ENCODE measurements at places on chromosomes 6 and 20.

GRCh38 chr20:44324343-44324742 lies 12.5 kb upstream of the R3HDML start:
- DNase-seq, result no peak

GRCh38 chr6:22964334-22964733 lies 395.0 kb downstream of the HDGFL1 start:
- DNase-seq, result no peak

GRCh38 chr6:137219664-137220252 lies 573 bp upstream of the IFNGR1 start:
- no peak for DNase-seq

DNA sequence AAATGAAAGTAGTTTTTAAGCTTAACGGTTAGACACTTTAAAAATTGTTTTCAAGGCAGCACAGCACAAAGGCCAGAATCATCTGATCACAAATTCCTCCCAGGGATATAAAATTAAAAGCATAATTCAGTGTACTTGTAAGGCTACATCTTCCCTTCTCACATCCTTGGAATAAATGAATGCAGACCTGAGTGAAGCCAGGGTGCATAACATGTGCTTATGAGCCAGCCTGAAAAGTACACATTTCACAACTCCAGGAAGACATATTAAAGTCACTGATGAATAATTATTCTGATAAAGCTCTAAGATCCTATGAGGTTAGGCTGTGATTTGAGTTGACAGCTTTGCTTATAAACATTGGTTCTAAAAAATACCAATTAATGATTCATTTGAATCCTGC lies 163.6 kb downstream of the BTBD9 start:
- DNase-seq, result no peak

GRCh38 chr6:147117580-147117979 lies 86.6 kb upstream of the STXBP5 start:
- no peak for DNase-seq
